ENCODE measurements at places on chromosomes 12 and 14.
A peak's percentile ranks its signal among the peaks of the same experiment; 100 is the strongest.

GRCh38 chr12:15731940-15732339, 57.2 kb downstream of the EPS8 start:
- no peak for DNase-seq

DNA sequence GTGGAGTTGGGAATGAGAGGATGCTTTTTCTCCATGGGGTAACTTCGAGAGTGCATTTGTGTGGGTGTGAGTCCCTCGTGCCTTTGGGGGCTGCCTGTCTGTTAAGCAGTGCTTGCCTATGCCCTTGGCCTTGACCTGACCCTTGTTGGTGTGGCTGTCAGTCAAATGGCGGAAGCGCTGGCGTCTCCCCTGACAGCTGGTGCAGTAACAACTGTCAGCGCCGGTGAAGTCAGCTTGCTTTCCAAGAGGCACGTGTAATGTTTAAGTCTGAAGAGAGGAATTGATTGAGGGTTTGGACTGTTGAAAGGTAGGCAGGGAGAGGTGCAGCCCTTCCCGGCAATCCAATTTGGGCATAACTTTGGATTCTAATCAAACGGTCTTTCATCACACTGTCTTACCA, 211.3 kb downstream of the AACS start:
- no peak for DNase-seq

- peak; percentile 26 for DNase-seq
These were observed 50.2 kb downstream of the TTLL5 start for GRCh38 chr14:75711105-75711795.

- DNase-seq: no peak
These were observed 11.1 kb downstream of the GPR84 start for GRCh38 chr12:54352891-54353874.

- DNase-seq: no peak
These were observed 343.6 kb downstream of the BCL11B start for GRCh38 chr14:98928418-98928817.

- no peak for DNase-seq
These were observed 1.4 kb upstream of the DNAJC22 start for GRCh38 chr12:49345051-49345824.

- DNase-seq: no peak
These were observed 17.3 kb downstream of the RERGL start for GRCh38 chr12:18072723-18073122.

- no peak for DNase-seq
These were observed 75.2 kb upstream of the RPH3A start for GRCh38 chr12:112716099-112717093.

DNA sequence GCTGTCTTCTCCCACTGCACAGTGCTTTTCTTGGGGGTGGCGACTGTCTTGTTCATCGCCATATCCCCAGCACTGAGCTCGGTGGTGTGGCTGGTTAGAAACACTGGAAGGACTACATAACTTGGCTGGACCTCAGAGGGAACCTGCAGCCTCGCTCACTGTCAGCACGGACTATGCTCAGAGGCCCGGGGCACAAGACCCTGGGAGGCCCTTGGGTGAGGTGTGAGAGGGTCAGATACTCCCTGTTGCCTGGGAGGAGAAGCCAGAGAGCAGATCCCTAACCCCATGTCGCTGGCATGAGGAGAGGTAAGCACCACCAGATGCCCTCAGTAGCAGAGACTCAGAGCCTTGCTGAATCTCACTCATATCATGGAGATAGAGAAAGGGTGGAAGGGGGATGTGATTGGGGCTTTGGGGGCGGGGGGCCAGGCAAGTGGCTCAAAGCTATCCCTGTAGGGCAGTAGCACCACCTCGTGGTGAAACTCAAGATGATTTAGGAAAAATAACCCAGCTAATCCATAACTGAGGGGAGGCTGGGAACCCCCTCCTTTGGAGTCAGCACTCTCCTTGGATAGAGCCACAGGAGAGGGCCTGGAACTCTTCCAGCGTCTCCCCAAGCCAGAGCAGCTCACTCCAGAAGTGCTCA, 18.7 kb upstream of the HDAC7 start:
- DNase-seq: peak; percentile 73

All from hepatic stellate cell (primary cell).